ENCODE measurements at places on chromosomes 5 and 9.

GRCh38 chr5:136028782-136029742 is at the start of gene TGFBI:
TSS of gene TGFBI (plus strand) at chr5:136028988. CDS start at chr5:136029056, 68 bp downstream.
- peak; percentile 83 for DNase-seq

GRCh38 chr5:175261037-175261436 is 182.9 kb downstream of the DRD1 start:
- DNase-seq = no peak

DNA sequence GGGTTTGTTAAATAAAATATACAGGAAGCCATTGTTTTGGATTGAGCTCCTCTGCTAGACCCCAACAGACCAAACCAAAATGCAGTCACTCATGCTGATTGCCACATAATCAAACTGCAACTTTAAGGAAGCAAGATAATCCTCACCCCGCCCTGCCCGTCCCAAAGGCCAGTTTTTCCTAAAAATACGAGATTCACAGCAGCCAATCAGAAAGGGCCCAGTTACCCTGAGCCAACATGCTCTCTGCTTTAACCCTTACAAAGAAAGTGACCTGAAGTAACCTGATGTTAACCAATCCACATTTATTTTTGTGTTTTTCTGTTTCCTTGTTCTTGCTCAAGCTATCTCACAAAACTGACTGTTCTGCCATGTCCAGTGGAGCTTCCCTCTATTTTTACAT is 21.5 kb upstream of the RNF20 start:
- no peak for DNase-seq

DNA sequence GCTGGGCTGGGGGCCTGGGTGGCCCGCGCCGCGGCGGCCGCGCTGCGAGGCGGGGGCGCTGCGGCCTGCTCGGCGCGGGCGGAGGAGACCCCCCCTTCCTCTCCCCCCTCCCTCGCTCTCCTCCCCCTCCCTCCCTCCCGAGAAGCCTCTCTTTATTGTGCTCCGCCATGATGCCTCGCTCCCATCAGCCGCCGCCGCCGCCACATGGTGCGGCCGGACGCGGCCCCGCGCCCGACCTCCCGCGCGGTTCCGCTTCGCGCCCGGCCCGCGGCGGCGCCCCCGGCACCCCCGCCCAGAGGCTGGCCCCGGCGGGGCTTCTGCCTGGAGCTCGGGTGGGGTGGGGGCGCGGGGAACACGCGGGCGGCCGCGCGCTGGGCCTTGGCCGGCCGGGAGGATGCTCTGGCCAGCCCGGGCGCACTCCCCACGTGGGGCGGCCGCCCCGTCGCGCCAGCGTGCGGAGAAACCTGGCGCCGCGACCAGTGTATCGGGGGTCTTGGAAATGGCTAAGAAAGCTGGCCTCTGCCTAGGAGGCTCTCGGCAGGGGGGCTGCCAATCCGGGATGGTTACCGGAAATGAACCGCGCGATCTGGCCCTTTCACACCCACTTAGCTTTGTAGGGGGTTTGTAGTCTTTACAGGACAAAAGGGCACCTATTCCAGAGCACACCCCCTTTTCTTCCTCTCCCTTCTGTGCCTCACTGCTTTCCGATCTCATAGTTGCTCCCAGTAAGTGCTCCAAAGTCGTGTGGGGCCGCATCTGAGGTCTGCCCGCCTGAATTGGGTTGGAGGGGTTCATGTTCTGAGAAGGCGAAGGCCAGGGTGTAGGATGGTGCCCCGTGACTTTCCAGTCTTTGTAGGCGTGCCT is 1.0 kb downstream of the SET start:
- DNase-seq = no peak

- DNase-seq = no peak
Observed at GRCh38 chr5:96871686-96872085, 4.6 kb upstream of the ERAP2 start.

GRCh38 chr9:34612788-34613390 is 992 bp upstream of the RPP25L start:
- DNase-seq = peak; percentile 87

DNA sequence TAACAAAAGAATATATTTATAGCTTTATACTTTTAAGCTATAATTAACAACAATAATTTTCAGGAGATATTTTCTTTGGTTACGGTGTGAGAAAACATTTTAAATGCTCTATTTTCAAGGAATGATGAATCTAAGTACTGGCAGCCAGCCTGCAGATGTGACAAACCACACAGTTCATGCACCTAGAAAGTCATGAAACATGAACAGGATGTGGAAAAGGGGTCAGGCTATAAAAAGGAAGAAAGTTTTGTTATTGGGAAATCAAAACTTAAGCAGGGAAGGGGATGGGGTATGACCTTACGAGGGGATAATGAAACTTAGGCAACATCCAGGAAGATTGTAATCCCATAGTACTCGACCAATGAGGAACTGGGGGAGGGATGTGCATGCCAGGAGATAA is 508.7 kb upstream of the GRAMD2B start:
- no peak for DNase-seq

DNA sequence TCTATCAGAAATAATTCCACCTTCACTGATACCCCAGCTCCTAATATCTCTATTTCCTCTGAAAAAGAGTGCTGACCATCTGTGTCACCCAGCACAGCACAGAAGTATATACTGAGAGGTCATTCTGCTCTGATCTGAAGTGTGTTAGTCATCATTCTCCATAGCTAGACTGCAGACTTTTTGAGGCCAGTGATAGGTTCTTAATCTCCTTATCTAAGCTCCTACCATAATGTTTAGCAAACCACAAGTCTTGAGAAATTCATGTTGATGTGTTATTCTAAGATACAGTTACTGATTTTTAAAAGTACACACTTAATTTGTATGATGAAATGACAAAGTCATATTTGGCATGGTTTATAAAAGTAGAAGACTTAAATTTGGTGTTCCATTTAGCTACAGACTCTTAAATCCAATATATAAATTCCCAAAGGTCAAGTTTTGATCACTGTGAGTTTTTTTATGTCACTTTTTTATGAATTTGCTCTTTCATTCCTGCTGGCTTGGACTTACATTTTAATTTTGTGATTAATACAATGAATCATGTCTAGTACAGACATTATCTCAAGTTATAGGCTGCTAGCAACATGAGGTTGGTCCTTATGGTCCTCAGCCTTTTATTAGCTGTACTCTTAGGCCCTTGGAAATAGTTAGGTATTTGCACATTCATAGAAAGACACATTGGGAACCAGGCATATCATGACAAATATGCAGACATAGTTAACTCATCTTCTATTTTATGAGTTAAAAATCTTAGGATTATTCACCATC is 380.8 kb downstream of the EBF1 start:
- DNase-seq = no peak

DNA sequence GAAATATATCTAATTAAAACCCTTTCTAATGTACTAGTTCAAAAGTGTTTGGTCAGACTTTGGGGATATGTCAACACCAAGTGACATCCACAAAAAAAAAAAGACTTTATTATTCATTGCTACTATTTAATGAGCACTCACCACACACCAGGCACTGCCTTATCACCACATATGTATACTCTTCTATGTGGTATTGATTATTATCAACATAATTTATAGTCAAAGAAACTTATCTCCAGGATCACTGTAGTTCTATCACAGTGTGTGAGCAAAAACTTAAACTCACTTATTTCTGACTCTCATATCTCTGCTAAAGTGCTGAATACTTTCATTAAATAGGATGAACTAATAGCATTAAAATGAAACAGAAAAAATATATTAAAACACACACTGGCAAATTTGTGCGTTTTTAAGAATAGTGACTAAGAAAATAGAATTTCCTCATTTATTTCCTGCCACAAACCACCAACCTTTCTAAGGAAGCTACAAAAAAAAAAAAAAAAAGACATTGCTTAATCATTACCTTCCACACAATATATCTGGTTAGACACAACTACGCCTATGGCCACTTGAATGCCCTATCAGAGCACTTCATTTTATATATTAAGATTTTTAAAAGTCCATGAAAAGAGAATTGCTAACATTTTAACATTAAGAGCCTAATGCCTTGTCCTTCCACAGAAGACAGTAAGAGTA is 12.8 kb downstream of the SLCO4C1 start:
- DNase-seq = no peak

DNA sequence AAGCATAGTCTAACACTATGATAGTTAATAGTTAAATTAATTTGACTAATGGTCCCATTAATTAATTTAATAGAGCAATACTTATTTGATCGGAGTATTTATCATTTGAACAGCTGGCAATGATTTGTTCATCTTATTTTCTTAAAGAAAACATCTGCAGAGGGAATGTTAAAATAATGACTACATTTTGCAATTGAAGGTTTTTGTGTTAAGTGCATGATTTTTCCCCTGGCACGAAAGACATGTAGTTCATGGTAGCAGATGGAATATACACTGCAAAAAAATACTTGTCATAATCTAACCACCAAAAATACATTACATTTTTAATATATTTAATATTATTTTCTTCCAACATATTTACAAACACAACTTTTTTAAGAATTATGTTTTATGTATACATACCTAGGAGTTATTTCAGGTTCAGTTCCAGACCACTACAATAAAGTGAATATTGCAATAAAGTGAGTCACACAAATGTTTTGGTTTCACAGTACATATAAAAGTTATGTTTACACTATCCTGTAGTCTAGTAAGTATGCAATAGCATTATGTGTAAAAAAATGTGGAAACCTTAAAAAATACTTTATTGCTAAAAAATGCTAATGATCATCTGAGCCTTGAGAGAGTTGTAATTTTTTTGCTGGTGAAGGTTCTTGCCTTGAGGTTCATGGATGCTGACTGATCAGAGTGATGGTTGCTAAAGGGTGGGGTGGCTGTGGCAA is 292.6 kb upstream of the DAB2 start:
- DNase-seq = no peak

DNA sequence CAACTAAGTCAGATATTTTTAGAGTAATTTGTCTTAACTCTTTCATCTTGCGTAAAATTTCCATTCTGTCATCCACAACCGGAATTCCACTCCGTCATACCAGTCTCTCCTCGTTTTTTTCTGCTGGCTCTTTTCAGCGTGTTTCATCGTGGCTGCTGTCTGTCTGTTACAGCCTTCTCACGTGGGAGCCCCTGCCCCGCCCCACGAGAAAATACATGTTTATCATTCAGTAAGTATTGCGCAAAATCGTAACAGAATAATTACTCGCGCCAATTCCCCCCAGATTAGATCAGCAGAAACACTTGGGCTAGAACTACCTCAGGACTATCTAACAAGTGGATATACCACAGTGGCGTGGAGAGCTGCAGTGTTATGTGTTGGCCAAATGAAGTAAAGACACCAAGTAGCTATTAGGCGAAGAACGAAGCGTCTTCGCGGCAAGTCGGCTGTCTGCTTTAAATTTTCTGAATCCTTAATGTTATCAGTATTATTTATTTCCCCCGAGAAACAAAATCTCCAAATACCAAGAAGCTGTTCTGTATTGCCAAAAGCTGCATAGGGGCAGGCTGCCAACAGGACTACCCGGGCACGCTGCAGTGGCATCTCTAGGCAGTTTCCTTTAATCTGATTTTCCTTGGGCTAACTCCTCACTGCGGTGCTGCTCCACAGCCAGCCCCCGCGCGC is 566 bp upstream of the FOCAD start:
- DNase-seq = peak; percentile 87

DNA sequence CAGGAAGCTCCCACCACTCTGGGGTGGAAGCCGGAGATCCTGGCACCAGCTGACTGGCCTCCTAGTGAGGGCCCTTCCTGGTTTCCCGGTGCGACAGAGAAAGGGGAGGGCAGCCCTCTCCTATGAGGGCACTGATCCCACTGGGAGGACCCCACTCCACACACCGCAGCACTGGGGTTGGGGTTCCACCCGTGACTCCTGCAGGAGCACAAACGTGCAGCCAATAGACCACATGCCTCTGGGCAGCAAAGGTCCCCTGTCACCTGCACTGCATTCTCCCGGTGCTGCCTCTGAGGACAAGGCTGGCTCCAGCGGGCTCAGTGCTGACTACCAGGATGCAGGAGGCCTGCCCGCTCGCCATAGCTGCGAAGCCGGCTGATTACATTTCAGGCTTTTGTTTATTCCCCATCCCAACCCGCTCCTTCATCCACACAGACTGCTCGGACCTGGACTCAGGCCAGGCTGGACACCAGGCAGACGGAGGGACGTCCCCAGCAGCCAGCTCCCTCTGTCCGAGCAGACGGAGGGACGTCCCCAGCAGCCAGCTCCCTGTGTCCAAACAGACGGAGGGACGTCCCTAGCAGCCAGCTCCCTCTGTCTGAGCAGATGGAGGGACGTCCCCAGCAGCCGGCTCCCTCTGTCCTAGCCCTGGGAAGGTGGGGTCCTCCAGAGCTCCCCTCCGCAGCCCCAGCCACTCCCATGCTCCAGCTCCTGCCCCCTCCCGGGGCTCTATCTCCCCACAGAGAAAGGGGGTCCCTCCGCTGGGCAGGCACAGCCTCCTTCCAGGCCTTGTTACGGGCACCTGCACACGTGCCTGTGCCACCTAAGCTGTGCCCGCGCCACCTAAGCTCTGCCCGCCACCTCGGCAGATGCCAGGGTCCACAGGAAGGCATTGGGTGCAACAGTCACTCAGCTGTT is 8.8 kb upstream of the CEP72 start:
- DNase-seq = no peak

DNA sequence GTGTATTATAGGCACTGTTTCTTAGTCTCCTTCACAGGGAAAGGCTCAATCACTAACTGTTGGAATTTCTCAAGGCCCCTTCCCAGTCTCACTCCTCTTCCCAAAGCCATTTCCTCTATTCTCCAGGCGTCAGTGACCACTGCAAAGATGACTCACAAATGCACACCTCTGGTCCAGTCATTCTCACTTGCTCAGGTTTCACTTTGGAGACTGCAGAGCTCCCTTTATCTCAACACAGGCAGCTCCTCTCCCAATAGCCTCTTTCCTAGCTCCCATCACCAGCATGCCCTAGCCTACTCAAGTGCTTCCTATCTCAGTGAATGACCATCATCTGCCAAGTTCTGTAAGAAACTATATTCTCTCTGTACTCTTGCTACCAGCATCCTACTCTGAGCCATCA is 323.6 kb downstream of the NTRK2 start:
- no peak for DNase-seq

GRCh38 chr5:148740966-148741742 is 85.3 kb upstream of the ADRB2 start:
- DNase-seq = no peak

GRCh38 chr5:16784843-16785791 is 151.0 kb downstream of the MYO10 start:
- DNase-seq = no peak

GRCh38 chr9:87007711-87008366 is 60.5 kb upstream of the GAS1 start:
- DNase-seq = no peak

- no peak for DNase-seq
Observed at GRCh38 chr9:11735391-11735790, 957.8 kb upstream of the TYRP1 start.

GRCh38 chr5:125317536-125317995 is 571.1 kb upstream of the ZNF608 start:
- no peak for DNase-seq

DNA sequence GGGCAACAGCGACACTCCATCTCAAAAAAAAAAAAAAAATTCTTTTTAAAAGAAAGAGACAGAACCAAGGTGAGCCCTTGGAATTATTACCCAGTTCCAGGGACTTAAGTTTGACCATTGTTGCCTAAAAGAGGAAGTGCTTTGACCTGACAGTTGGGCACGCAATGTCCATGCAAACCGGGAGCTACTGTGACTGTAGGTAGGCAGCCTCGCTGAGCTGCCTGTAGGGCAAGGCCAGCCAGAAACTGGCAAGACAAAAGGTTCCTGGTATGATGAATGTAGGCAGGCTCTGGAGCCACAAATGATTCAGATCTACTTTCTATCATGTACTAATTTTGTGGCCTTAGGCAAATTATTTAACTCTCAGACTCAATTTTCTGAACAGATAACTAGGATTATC is 334.8 kb upstream of the ZNF462 start:
- DNase-seq = no peak

Measured in suprapubic skin (tissue), 4 donors.